NCI-H774 (cell line): ENCODE measurements at places on chromosomes 3 and 15.

DNA sequence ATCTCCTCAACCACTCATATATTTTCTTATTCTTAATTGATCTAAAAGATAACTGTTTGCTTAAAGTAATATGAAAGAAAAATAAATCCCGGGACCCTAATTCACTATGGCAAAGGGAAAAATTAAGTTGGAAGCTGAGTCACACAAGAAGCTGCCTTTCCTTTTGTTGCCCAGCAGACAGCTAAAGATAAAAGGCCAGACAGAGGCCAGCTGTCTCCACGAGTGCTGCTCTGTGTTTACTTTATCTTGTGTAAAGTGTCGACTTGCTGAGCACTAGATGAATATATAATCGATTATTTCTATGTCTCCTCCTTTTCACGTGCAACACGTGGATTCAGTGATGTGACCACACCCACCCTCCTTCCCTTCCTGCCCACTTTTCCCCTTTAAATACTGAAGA, 52.8 kb upstream of the NSMCE3 start:
- DNase-seq, result peak; percentile 28

- DNase-seq, result no peak
Observed at GRCh38 chr15:41917767-41918430, 24.0 kb upstream of the SPTBN5 start.

DNA sequence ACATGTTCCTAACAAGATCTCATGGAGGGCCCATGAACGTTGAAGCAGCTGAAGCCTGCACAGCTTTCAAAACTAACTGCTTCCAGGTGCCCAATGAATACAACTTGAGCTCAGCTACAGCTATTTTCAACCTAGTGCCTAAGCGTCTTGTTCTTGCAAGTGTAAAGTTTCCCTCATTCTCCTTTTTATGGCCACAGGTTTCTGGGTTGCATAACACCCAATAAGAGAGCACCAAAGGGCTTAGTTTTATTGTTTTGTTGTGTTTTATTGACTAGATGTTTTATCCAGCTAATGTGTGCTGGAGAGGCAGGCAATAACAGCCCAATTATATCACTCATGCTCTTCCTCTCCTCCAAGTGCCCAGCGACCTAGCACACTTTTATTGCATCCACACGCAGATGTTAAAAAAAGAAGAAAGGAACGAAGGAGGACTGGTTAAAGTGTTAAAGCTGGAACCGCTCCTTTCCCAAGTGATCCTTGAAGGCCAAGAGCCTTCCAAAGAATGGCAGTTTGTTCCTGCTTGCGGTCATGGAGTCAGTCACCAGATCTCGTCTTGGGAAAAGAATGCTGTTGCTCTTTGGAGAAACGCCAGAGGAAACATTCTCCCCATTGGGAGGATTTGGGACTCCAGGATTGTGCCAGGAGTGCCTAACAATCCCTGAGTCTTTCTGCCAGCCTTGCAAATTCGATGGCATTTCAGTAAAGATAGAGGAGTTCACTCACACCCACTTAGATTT, 156.9 kb downstream of the MEX3B start:
- no peak for DNase-seq

DNA sequence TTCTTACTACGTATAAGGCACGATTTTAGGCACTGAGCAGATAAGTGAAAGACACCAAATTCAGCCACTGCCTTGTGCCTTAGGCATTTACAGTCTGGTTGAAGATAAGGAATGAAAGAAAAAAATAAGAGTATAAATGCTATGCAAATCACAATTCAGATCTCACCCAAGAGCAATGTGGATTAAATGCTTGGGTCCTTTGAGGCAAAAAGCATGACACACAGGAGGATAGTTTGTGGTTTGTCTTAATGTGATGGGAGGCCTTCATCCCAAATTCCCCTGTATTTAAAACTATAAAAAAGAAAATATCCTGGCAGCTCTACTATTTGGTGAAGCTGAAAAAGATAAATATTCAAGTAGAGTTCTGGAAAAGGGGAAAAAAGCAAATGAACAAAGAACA, 79.8 kb downstream of the TGFBR2 start:
- DNase-seq, result no peak

GRCh38 chr3:192409838-192410683, 317.3 kb downstream of the FGF12 start:
- DNase-seq, result no peak

DNA sequence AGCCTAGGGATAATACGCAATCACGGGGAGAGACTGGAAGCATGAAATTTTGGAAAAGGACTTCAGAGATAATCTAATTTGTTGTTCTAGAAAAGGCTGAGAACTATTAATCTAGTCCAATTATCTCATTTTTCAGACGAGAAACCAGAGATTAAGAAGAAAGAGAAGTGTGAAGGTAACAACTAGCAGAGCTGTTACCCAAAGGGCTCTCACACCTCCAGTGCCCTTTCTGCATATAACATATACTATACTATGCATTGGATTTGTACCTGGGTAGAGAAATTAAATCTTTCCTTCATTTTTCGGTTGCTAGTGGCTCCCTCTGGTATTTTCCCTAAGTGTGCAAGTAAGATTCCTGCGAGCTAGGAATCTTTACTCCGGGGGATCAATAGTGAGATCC, 13.4 kb upstream of the TM4SF19 start:
- no peak for DNase-seq
